Activated CD4-positive, alpha-beta T cell treated with anti-CD3 and anti-CD28 coated beads, Interleukin-2, amount 10 ng/mL, durations not matched to agents 7 days and 5 days (primary cell): ENCODE measurements at places on chromosomes 3 and 15. TPM values are rescaled to one million over a fixed set of nuclear protein-coding genes. Genes with fewer than 3 reads are reported as not detected.

Gene TRAT1
- total RNA-seq = 151 TPM

Gene DNAH1
- 25.7 TPM for total RNA-seq

- H3K36me3 ChIP-seq = peaks cover 13% of the 10 kb centered on the region
- H3K27me3 ChIP-seq = no peaks in the 10 kb centered on the region
- no peak overlapping the region for H3K27ac ChIP-seq
Measured at GRCh38 chr3:44436181-44436580, 41.3 kb downstream of the ZNF445 start.

Gene GOLGA6C
- total RNA-seq = not detected

- no peak overlapping the region for H3K4me3 ChIP-seq
- no peaks in the 10 kb centered on the region for H3K27me3 ChIP-seq
- peaks cover 5% of the 10 kb centered on the region for H3K4me1 ChIP-seq
- DNase-seq = no peak
- no peak overlapping the region for H3K27ac ChIP-seq
- no peaks in the 10 kb centered on the region for H3K36me3 ChIP-seq
Measured at GRCh38 chr3:186751480-186751879, 31.9 kb upstream of the EIF4A2 start.

Gene CRBN
- total RNA-seq = 76.2 TPM

GRCh38 chr3:162269636-162270458, 773.2 kb downstream of the OTOL1 start:
- no peak overlapping the region for H3K27ac ChIP-seq
- H3K36me3 ChIP-seq = no peaks in the 10 kb centered on the region
- no peaks in the 10 kb centered on the region for H3K27me3 ChIP-seq
- DNase-seq = no peak
- no peaks in the 10 kb centered on the region for H3K4me1 ChIP-seq

DNA sequence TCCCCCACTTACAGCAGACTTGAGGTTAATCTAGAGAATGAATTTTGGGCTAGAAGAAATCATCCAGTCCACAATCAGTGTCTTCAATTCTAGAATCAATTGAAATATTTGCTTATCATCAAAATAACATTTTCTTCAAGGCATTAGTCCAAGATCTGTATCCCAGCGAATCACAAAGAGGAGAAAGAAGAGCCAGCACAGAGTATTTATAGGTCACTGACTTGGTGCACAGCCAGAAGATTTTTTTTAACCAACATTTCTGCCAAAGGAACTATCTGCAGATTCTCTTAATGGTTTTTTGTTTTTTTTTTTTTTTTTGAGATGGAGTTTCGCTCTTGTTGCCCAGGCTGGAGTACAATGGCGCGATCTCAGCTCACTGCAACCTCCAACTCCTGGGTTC, 178.2 kb downstream of the TNIK start:
- H3K27me3 ChIP-seq = no peaks in the 10 kb centered on the region
- H3K27ac ChIP-seq = no peak overlapping the region
- no peak for DNase-seq
- H3K4me3 ChIP-seq = no peak overlapping the region

- H3K4me3 ChIP-seq = no peak overlapping the region
- no peak overlapping the region for H3K27ac ChIP-seq
- no peak for DNase-seq
- peaks cover 17% of the 10 kb centered on the region for H3K4me1 ChIP-seq
- H3K27me3 ChIP-seq = no peaks in the 10 kb centered on the region
- peaks cover 6% of the 10 kb centered on the region for H3K36me3 ChIP-seq
Measured at GRCh38 chr15:91919014-91919534, 65.6 kb downstream of the SLCO3A1 start.

- no peak for DNase-seq
- peaks cover 2% of the 10 kb centered on the region for H3K27me3 ChIP-seq
- no peaks in the 10 kb centered on the region for H3K36me3 ChIP-seq
Measured at GRCh38 chr3:59133311-59133710, 83.5 kb upstream of the CFAP20DC start.

GRCh38 chr15:85749261-85750151, 45.2 kb downstream of the KLHL25 start:
- peaks cover 12% of the 10 kb centered on the region for H3K4me1 ChIP-seq
- DNase-seq = no peak
- H3K4me3 ChIP-seq = no peak overlapping the region

Gene PATL2
- total RNA-seq = 20.5 TPM

GRCh38 chr3:158783051-158783450, 18.8 kb upstream of the MFSD1 start:
- no peak for DNase-seq
- no peaks in the 10 kb centered on the region for H3K27me3 ChIP-seq
- H3K4me3 ChIP-seq = no peak overlapping the region
- H3K27ac ChIP-seq = no peak overlapping the region
- H3K36me3 ChIP-seq = no peaks in the 10 kb centered on the region
- H3K4me1 ChIP-seq = peaks cover 2% of the 10 kb centered on the region

- peaks cover 75% of the 10 kb centered on the region for H3K36me3 ChIP-seq
- H3K4me1 ChIP-seq = peaks cover 4% of the 10 kb centered on the region
- no peak overlapping the region for H3K4me3 ChIP-seq
- no peak overlapping the region for H3K27ac ChIP-seq
- H3K27me3 ChIP-seq = no peaks in the 10 kb centered on the region
- DNase-seq = no peak
Measured at GRCh38 chr3:196792771-196793170, 53.1 kb downstream of the PAK2 start.

Gene THSD4
- total RNA-seq = not detected

GRCh38 chr3:196706731-196707130, 5.3 kb downstream of the CEP19 start:
- no peak overlapping the region for H3K4me3 ChIP-seq
- H3K36me3 ChIP-seq = peaks cover 7% of the 10 kb centered on the region
- no peak for DNase-seq
- peaks cover 11% of the 10 kb centered on the region for H3K4me1 ChIP-seq

- no peaks in the 10 kb centered on the region for H3K27me3 ChIP-seq
- no peak overlapping the region for H3K27ac ChIP-seq
- H3K36me3 ChIP-seq = peaks cover 27% of the 10 kb centered on the region
- H3K4me3 ChIP-seq = no peak overlapping the region
- no peak for DNase-seq
- peaks cover 17% of the 10 kb centered on the region for H3K4me1 ChIP-seq
Measured at GRCh38 chr3:143063018-143063417, 56.6 kb upstream of the CHST2 start.

DNA sequence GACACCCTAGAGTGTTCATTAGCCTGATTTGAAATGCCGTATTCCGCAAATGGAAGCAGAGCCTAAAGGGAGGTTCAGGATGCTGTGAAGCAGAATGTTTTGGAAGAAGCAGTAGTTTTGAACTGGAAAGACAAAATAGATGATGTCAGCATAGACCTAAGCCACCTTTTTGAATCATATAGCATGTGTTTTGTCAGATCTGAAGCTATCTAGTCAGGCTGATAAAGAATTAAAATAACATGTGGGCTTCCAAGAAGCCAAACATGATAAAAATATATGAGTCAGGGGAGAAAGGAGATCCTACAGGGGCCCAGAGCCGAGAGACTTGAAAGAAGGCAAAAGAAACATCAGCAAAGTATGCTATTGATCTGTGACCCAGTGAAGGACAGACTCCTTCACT, 47.2 kb upstream of the RASA2 start:
- DNase-seq = no peak
- H3K27ac ChIP-seq = no peak overlapping the region
- H3K4me3 ChIP-seq = no peak overlapping the region
- peaks cover 7% of the 10 kb centered on the region for H3K4me1 ChIP-seq

DNA sequence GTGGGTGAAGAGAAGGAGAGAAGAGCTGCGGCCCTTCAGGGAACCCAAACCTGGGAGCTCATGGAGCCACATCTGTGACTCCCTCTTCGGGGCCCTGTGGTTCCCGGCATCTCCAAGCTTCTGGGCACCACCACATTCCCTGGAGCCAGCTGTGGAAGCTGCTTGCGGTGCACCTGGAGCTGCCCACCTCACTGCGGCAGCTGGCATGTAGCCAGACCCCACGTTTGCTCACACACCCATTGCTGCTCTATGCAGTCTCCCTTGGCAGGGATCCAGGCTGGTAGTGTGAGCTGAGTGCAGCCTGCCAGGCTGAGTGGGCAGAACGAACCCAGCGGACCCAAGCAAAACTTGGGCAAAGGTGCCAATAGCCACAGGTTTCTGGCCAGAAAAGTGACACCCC, 16.8 kb upstream of the PLA2G4E start:
- no peak overlapping the region for H3K27ac ChIP-seq
- peaks cover 8% of the 10 kb centered on the region for H3K4me1 ChIP-seq
- DNase-seq = no peak
- H3K27me3 ChIP-seq = peaks cover 2% of the 10 kb centered on the region
- H3K4me3 ChIP-seq = no peak overlapping the region
- no peaks in the 10 kb centered on the region for H3K36me3 ChIP-seq
